ENCODE measurements at places on chromosomes 12 and 14.

- DNase-seq = no peak
Measured at GRCh38 chr12:76083246-76083903, 1.1 kb downstream of the NAP1L1 start.

DNA sequence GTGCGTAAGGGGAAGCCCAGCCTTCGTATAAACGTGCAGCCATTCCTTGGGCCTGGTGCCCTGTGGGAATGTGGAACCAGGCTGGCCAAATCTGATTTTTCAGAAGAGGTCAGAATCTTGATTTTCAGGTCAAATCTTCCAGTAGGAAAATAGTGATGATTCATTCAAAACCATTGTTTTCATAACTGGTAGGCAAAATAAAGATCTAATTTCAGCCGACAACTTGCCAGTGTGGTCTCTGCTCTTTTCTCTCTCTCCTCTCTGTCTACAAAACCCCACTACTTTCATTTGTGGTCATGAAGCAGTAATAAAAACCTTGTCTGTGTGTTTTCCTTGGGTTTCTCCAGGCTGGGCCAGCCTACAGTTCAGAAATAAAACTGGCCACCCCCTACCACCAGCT is 135.1 kb downstream of the RBM19 start:
- no peak for DNase-seq

DNA sequence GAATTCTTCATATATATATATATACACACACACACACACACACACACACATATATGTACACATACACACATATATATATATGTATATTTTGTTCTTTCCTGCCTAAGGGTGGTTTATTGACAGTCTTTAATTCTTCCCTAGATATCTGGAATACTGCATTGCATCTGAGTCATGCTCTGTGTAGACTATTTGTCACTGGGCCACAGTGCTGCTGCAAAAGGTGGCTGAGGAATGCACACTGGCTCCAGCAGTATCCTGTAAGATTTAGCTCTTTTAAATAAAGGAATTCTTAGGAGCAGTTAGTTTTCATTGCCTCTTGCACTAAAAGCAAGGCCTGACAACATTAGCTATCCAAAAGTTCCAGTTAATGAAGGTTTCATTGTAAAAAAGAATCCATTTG is 200.9 kb downstream of the APAF1 start:
- no peak for DNase-seq

DNA sequence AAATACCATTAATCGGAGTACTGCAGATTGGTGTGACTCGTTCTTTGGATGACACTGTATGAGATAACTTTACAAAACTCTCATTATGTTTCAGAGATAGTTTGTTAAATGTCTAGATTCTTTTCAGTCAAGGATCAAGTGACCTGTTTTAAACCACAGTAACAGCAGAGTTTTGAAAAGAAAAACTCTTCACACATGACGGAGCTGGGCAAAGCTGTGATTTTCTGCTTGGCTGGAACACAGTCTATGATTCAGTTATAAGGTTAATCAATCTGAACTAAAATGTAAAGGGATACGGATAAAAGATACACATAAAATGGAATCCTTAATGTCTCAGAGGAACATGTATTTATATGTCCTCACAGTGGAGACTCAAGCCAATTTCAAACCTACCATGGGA is 573.2 kb downstream of the PRKD1 start:
- DNase-seq = no peak

- DNase-seq = no peak
Measured at GRCh38 chr14:36238666-36239363, 62.3 kb upstream of the PTCSC3 start.

DNA sequence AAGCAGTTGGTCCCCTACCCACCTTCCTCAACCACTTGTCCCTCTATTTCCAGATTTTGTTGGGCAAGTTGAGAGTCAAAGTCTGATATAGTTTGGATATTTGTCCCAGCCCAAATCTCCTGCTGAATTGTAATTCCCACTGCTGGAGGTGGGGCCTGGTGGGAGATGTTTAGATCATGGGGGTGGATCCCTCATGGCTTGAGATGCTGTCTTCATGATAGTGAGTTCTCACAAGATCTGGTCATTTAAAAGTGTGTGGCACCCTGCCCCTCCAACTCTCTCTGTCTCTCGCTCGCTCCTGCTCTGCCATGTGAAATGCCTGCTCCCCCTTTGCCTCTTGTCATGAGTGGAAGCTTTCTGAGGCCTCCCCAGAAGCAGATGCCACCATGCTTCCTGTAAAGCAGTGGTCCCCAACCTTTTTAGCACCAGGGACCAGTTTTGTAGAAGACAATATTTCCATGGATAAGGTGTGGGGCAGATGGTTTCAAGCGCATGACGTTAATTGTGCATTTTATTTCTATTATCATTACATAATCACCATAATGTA is 37.3 kb upstream of the BCL11B start:
- no peak for DNase-seq

DNA sequence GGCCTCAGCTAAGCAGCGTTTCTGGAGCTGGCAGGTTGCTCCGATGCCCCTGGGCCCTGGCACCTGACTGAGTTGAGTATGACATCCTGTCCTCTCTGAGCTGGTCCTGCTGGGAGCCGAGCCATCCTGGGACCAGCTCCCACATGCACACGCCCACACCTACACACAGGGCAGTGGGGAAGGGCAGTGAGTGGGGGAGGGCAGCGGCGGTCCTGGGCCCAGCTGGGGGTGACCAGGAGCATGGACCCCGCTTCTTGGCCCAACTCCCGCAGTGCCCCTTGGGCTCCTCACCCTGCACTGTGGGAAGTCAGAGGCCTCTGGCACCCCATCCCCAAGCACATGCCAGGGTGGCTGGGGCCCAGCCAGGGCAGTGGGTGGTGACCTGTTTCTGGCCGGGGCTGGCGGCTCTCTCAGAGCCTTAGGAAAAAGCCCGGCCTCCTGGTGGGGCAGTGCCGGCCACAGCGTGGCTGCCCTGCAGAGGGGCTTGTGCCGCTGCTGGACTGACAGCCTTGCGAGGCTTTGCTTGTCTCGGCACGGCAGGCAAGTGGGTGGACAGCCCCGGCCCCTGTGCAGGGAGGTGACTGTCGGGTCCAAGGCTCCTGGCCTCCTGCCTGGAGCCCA is 5.9 kb upstream of the CRIP2 start:
- DNase-seq = no peak

- no peak for DNase-seq
Measured at GRCh38 chr12:100528471-100529127, 44.9 kb upstream of the GAS2L3 start.

DNA sequence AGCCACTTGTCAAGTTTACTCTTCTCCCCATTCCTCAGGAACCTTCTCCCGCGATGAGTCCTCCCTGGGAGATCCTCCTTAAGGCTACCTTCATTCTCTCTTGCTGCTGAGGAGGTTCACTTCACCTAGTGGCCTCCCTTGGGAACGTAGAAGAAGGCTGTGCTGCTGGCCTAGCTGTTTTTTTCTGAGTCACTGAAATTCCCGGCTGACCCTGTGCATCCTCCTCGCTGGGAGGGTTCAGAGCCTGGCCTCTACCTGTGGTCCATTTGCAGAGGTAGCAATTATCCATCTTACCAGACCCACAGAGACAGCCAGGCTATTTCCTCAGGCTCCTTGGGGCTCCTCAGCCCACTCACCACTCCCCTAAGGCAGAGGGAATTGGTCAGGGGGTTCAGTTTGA is 4.6 kb downstream of the KRT82 start:
- no peak for DNase-seq

- DNase-seq = no peak
Measured at GRCh38 chr12:12440784-12441428, 84.0 kb downstream of the BORCS5 start.

- DNase-seq = no peak
Measured at GRCh38 chr12:107884769-107885694, 110.5 kb downstream of the ASCL4 start.

GRCh38 chr14:85233756-85234155 is 296.2 kb upstream of the FLRT2 start:
- no peak for DNase-seq

GRCh38 chr14:89707086-89707485 is 247.4 kb downstream of the EFCAB11 start:
- DNase-seq = no peak

GRCh38 chr12:70364695-70365397 is 1.2 kb upstream of the KCNMB4 start:
- DNase-seq = no peak

- no peak for DNase-seq
Measured at GRCh38 chr12:3622021-3622821, 130.7 kb downstream of the CRACR2A start.
